NCI-H187 (cell line): ENCODE measurements at places on chromosomes 12 and 14.

DNA sequence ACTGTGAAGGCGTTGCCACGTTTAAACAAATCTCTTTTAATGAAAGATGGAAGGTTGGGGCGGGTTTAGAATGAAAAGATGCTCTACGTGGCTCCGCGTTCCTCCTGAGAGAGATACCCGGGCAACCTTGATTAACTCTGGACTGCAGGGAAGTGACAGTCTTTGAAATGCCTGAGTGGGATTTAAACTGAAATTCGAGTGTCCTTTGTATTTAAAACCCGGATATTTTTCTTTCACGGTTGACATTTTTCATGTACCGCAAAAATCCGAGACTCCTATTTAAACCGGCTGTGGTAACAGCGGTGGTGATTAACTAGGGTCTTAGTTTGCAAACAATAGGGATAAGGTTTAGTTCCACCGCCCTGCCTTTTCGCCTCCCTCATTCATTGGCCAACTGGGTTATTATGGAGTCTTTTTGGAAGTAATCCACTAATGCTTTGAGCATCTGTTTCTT is 707 bp downstream of the G2E3 start:
- DNase-seq: no peak

DNA sequence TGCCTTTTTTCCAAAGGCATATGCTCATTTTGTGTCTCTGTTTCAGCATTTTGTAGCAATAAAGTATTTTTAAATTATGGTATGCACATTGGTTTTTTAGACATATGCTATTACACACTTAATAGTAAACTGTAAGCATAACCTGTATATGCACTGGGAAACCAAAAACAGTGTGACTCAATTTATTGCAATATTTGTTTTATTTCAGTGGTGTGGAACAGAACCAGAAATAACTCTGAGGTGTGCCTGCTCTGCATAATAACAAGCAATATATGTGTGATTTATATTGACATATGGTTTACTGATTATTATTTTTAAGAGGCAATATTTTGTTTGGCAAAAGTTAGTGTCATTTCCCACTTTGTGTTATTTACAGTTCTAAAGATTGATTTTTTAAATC is 126.6 kb upstream of the CPNE8 start:
- DNase-seq: no peak

DNA sequence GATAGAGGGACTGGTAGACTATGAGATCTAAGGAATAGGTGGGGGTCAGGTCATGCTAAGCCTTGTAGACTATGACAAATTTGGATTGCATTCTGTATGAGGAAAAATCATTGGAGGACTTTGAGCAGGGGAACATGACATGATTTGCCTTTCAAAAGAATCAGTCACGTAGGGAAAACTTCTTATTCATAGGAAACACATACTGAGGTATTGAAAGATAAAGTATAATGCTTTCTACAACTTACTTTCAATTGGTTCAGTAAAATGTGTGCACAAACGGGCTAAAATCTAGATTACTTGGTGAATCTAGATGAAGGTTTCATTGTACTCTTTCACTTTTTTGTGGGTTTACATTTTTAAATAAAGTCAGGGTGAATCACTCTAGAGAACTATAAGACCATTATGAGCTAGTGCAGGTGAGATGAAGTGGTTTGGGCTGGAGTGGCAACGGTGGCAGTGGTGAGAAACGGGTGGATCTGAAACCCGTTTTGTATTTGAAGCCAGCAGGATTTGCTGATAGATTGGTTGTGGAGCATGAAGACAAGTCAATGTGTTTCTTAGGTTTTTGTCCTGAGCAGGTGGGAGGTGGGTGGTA is 6.7 kb downstream of the BBS10 start:
- no peak for DNase-seq

GRCh38 chr12:124758266-124759220 is 105.1 kb downstream of the SCARB1 start:
- peak; percentile 86 for DNase-seq

DNA sequence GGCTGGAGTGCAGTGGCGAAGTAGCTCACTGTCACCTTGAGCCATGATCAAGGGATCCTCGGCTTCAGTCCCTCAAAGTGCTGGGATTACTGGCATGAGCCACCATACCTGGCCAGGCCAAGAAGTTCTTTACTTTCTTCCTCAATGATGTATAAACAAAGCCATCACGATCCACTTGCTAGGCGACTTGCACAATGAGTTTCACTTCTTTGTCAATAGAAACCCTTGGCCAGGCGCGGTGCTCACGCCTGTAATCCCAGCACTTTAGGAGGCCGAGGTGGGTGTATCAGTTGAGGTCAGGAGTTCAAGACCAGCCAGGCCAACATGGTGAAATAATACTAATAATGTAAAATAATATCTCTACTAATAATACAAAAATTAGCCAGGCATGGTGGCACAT is 14.4 kb upstream of the SPSB2 start:
- DNase-seq: no peak

GRCh38 chr12:49097381-49097780 is 2.8 kb upstream of the DHH start:
- DNase-seq: no peak

DNA sequence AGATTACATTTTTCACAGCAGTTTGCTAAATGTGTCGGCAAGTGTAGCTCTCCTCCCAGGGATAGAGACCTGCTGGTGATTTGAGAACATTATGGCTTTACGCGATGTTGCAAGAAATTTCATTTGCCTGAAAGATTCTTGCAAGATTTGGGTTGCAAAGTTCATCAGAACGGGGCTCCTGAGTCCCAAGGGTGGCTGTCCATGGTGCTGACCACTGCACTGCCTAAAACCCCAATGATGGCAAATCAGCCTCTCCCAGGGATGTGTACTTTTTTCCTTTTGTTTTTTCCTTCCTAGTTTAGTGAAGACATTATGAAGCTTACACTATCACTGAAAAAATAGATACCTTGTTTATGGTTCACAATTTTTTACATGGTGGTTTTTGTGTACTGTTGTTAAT is 85.4 kb downstream of the WSCD2 start:
- DNase-seq: no peak

DNA sequence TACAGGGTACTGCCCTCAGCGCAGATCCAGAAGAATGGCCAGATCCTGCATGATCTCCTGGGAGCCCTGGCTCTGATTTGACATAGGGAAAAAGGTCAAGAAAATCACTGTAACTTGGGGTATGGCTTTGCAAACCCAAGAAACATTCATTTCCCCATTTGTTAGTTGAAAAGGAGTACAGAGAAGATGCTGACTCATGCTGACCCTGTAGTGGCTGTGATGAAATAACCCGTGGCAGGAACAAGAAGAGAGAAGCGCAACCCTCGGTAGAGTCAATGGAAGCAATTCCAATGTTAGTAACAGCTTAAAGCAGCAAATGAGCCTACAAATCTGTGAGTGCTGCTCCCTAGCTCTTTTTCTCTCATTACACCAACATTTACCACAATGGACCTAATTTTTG is 281.6 kb upstream of the NPAS3 start:
- no peak for DNase-seq

DNA sequence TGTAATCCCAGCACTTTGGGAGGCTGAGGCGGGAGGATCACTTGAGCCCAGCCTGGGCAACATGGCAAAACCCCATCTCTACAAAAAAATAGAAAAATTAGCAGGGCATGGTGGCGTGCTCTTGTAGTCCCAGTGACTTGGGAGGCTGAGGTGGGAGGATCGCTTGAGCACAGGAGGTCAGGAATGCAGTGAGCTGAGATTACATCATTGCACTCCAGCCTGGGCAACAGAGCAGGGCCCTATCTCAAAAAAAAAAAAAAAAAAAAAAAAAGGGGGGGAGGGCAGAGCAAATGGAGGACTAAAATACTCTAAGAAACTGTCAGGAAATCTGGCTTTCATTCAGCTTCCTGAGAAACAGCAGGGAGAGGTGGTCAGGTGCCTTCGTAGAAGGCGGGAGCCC is 31.7 kb upstream of the TSPAN9 start:
- DNase-seq: no peak

DNA sequence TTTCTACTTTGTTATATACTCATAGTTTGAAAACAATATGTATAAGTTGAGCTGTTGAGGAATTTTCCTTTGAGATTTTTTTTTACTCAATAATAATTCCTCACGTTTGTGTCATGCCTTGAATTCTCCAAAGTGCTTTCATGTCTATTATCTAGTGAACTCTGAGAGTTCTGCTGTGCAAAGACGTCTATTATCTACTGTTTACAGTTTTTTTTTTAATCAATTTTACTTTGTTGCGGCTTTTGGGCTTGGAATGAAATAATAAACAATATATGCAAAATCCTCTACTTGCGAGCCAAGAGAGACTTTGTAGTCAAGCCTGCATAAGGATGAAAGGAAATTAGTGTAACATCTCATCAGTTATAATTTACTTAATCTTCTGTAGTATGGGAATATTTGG is 107.2 kb upstream of the FRMD6 start:
- DNase-seq: no peak

GRCh38 chr12:40226705-40227104 is 1.9 kb downstream of the LRRK2 start:
- DNase-seq: no peak

GRCh38 chr12:63045020-63045860 is 105.8 kb downstream of the AVPR1A start:
- DNase-seq: no peak

DNA sequence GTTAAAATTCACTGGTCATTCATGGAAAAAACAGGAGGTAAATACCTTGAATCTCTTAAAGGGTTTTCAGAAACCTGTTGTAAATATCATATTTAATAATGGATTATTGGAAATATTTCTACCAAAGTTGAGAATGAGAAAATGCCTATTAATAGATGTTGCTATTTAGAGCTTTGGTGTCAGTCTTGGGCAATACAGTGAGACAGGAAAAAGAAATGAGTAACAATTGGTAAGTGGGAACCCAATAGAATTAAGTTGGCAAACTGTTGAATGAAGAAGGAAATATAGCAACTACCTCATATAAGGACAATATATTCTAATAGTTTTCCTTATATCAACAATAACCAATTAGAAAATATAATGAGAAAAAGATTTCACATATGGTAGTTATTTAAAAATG is 78.0 kb downstream of the ATF7IP start:
- DNase-seq: no peak

GRCh38 chr12:130198026-130198662 is 35.9 kb downstream of the FZD10 start:
- no peak for DNase-seq

GRCh38 chr14:68733086-68733914 is 59.6 kb downstream of the ZFP36L1 start:
- DNase-seq: no peak

GRCh38 chr12:59388694-59389093 is 207.1 kb upstream of the SLC16A7 start:
- DNase-seq: no peak

GRCh38 chr14:35004839-35005238 is 22.0 kb downstream of the SRP54 start:
- no peak for DNase-seq

GRCh38 chr12:98727196-98727595 is 82.1 kb downstream of the APAF1 start:
- no peak for DNase-seq

DNA sequence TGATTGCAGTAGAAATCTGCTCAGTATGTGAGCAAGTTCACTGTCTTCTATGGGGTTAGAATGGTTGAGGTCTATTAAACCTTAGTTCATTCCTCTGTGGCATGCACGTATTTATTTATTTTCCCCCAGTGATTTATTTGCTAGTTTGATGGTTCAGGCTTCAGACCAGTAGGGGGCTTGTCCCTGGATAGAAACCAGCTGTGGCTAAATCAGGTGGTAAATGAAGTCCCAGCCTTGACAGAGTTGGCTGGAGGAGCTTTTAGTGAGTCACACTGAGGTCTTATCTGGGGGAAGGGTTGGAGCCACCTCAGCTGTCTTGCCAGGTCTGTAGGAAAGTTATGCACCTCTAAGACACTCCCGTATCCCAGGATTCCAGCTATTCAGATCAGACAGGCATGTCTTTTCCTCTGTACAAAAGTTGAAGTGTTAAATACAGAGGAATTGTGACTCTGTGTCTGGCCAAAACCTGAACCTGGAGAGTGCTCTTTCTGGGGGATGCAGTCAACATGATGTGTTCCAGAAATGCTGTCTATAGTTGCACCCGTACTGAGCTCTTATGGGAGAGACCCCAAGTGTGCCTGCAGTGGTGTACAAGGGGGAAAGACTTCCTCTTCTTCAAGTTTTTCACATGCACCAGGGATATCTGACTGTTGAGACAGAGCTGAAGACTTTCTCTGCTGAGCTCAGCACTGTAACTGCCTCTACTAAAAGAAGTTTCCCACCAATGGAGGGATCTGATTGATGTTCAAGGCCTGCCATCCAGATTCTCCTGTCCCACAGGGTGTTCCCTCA is 1322.1 kb downstream of the TMEM121 start:
- no peak for DNase-seq

DNA sequence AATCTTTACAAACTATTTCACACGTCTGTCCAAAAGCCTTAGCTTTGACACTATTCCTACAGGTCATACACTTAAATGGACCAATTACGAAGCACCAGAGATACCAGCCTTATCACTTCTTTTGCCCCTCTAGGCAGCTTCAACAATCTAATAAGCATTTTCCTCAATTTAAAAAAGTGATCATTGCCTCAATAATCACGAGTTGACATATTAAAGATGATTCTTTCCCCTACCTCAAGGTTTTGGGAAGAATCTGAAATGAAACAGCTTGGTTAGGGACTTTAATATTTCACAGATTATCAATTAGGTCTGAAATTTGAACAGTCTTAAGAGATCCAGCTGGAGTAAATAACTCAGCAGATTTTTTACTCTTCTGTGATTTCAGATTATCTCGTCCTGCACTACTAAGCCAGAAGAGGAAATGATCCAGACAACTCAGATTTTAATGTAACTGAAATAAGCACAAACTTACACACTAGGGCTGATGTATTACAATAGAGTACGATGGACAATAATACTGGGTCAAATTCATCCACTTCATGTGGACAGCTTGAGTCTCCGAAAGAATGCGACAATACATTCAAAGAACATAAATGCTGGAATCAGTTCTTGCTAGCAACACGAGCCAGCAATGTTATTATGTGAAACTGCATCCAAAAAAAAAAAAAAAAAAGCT is 15.9 kb downstream of the UBE2N start:
- no peak for DNase-seq

GRCh38 chr12:92070054-92070863 is 75.4 kb downstream of the BTG1 start:
- no peak for DNase-seq

DNA sequence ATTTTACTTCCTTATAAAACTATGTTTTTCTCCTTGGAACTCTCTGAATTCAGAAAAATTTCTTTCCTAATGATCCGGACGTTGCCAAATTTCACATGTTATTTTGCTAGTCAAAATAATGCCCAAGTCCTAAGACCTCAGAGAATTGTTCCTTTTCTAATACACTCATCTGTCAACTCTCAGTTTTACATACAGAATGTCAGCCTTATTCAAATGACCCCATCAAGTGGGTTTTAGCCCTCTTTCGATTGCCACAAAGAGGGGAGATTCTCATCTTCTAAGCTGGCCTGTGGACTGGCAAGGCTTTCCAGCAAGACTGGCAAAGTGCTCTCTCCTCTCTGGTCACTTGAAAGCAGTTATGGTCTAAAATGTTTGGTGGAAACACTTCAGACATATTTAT is 99.3 kb upstream of the GPHB5 start:
- no peak for DNase-seq

DNA sequence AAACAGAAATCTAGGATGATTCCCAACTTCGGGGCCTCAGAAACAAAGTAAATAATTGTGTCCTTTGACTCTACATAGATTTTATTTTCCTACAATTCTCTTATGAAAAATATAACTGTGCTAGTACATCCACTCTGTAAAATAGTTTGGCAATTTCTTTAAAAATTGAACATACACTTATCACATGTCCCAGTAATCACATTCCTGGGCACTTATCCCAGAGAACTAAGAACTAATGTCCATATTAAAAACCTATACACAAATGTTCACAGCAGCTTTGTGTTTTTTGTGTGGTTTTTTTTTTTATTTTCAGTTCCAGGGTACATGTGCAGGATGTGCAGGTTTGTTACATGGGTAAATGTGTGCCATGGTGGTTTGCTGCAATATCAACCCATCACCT is 99.0 kb downstream of the KCNH5 start:
- no peak for DNase-seq
